Stimulated activated CD8-positive, alpha-beta memory T cell treated with anti-CD3 and anti-CD28 coated beads, Interleukin-7, amount 100 ng/mL, for 24 hours (primary cell): ENCODE measurements at places on chromosomes 12 and 14.

GRCh38 chr14:92409043-92409442 lies 86.1 kb downstream of the SLC24A4 start:
- DNase-seq, result no peak

DNA sequence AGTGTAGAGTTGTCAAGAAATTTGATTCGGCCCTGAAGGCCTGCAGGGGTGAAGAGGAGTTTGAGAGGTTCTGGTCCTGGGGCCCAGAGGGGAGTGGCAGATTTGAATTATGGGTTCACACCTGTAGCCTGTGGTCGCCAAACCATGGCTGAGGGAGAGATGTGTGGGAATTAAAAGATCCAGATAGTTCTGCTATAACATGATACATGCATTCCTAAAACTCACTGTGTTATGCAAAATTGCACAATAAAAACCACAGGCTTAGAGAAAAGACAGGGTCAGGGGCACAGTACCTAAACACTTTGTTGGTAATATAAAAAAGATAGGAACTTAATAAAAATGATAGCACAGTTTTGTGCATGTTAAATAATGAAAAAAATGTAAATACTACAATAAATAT lies 106.2 kb downstream of the TMEM30B start:
- no peak for DNase-seq

DNA sequence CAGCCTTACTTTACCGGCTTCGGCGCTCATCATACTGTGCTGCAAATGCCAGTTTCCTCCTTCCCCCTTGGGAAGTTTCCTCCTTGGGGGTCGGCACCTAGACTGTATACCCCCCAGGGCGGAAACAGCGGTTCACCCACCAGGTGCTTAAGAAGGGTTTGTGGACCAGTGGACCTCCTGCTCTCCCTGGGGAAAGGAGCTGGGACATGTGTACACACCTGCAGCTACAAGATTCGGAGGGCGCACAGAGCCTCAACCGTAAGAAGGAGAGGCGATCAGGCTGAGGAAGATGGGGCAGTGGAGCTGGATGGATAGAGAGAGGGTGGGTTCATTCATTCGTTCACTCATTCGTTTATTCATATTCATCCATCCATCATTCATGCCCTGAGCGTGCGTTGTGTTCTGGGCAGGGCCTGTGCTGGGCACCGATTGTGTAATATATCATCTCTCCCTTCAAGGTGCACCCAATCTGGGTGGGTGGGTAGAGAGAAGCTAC lies 717 bp upstream of the ZNF839 start:
- DNase-seq, result no peak

- DNase-seq, result no peak
These were observed 854.0 kb upstream of the SEL1L start for GRCh38 chr14:82387699-82388098.

DNA sequence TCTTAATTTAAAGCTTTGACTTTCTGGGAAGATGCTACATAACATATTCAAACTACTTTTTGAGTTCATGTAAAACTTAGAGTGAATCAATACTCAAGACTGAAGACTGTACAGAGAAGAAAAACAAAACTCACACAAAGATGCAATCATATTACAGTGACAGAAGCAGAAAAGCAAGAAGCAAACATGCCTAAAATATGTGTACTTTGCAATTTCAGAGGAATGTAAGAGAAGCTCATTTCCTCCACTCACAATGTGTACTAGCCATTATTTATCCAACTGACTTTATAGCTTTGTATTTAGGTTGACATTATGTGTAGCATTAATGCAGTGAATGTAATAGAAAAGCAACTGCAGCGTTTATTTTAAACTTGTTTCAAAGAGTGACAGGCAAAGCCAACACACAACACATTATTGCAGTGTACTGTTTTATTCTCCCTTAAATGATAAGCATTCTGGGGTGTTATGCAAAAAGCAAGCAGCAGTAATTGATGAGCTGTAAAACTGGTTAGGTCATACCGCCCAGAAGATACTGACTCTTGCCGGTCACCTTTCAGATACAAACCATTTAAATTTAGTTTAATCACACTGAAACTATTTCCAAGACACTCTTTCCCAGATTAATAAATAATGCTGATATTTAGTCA lies 88.2 kb upstream of the PAWR start:
- DNase-seq, result no peak

DNA sequence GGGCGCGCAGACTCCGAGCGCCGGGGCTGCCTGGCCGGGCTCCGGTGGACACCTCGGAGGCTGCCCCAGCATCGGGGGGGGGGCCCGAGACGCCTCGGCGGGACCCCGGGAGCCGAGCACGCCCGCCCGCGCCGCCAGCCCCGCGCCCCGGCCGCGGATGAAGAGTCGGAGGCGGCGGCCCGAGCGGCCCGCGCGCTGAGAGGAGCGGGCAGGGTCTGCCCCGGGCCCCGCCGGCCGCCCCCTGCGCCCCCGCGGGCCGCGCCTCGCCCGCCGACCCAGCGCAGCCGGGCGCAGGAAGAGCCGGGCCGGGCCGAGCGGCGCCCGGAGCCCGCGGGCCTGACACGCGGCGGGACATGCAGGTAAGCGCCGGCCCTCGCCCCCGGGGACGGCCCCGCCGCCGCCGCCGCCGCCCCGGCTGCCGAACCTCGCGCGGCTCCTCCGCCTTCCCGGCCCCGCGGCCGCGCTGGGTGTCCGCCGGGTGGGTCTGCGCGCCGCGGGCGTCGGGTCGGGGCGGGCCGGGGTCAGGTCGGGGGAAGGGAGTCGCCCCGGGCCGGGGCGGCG lies 63.7 kb downstream of the FBXL14 start:
- no peak for DNase-seq

DNA sequence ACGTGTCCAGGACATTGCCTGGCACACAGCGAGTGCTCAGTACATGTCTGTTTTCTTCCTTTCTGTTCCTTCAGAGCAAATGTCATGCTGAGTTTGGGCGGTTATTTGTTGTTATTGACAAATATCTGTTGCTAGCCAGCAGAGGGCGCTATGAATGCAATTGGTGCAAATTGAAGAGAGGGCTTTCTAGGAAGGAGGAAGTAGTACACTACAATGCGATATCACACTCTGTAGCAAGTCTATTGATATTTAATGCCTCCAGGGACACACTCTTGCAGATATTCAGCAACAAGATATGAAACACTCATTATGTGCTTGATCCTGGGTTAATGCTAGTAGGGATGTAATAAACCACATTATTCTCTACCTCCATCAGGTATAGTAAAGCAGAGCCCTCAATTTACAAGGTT lies 267.3 kb upstream of the SRRM4 start:
- no peak for DNase-seq

DNA sequence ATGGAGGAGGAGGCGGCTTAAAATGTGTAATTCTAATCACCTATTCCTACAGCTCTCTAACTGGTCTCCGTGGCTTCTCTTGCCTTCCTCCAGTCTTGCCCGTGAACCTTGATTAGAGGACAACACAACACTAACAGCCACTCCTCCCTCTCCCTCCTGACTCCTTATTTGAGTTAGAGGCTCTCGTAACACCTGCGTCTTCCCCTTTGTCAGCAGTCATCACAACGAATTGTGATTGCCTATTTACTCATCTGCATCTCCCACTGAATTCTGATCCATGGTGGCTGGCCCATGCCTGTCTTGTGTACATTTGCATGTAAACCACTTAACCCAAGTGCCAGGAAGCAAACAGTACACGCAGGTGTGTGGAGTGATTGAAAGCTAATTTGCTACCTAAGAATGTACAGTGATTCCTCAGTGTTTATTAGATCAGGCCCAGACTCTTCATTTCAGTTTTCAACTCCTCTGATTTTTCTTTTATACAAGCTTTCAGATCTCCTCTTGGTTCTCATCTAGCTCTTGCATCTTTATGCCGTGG lies 154.5 kb downstream of the MON2 start:
- DNase-seq, result no peak

GRCh38 chr12:69431591-69432222 lies 38.5 kb upstream of the FRS2 start:
- DNase-seq, result no peak

DNA sequence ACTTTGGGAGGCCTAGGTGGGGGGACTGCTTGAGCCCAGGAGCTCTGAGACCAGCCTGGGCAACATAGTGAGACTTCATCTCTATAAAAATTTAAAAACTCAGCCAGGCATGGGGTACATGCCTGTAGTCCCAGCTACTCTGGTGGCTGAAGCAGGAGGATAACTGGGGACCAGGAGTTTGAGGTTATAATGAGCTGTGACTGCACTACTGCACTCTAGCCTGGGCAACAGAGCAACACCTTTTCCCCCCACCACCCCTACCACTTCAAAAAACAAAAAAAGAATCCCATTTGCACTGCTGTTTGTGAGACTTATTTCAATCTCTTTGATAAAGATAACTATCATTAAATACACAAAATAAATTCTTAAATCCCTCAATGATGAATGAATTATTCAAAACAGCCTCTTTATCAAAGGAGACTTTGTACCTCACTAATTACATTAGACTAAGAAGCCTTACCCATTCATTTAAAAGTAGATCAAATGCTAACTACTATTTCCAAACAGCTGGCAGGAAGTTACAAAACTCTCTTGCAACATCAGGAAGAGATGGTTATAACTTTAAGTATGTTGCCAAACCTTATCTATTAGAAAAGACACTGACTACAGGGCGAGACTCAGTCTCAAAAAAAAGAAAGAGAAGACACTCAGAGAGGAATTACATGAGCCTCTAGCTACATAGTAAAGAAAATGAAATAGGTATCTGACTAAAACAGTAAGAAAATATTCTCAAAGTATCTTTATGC lies 14.7 kb downstream of the BLTP3B start:
- no peak for DNase-seq

DNA sequence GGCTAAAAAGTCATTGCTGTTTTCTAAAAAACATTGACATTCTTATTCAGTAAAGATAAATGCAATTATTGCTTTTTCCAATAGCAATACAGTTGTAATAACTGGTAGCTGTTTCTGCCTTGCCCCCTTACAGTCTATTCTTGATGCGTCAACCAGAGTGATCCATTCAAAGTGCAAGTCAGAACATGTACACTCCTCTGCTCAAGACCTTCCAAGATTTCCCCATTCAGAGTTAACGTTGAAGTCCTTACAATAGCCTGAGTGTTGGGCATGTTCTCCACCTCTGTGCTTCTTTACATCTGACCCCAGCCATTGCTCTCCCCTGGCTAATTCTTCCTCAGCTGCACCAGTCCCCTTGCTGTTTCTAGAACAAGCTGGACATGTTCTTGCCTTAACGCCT lies 24.3 kb downstream of the VRK1 start:
- no peak for DNase-seq

GRCh38 chr14:91348845-91349465 lies 68.7 kb downstream of the CCDC88C start:
- no peak for DNase-seq

- no peak for DNase-seq
These were observed 104.6 kb downstream of the SAMD4A start for GRCh38 chr14:54671537-54671936.

DNA sequence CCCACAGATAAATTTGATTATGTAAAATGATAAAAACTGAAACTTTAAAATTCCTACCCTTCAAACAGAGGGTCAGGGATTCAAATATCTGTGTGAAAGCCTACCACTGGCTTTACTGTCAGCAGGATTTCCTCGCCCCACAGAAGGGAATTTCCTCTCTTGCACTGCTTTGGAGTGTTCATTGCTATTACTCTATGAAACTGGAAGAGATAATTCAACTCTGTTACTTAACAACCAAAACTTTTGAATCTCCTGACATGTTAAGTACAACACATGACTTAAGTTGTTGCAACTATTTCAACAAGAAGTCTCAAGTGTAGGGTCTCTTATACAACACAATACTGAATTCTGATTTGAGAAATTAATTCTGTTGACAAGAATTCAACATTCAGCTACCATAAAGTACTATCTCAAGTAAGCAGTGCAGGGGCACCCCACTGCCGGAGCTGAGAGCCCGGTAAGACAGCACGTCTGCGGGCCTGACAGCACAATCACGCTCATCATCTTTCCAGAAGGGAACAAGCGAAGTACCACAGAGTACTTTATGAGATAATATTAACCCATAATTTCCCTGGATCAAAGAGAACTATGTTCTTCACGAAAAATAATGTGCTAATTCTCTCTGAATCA lies 22.9 kb downstream of the DICER1 start:
- no peak for DNase-seq

DNA sequence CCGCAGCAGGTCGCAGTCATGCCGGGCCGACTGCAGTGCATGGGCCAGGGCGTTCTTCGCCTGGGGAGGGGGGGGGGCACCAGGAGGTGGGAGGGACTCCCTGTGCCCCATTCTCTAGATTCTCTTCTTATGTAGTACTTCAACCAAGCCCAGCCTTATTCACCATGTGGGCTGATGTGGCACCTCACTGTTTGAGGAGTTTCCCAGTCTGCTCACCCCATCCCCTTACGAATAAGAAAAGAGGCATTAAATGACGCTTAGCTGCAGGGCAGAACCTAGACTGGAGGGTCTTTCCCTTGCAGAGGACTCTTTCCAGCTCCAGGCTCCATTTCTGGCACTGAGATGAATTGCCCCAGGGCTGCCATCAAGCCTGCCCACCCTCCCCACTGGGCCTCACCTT lies 12.2 kb downstream of the CMTM5 start:
- no peak for DNase-seq

DNA sequence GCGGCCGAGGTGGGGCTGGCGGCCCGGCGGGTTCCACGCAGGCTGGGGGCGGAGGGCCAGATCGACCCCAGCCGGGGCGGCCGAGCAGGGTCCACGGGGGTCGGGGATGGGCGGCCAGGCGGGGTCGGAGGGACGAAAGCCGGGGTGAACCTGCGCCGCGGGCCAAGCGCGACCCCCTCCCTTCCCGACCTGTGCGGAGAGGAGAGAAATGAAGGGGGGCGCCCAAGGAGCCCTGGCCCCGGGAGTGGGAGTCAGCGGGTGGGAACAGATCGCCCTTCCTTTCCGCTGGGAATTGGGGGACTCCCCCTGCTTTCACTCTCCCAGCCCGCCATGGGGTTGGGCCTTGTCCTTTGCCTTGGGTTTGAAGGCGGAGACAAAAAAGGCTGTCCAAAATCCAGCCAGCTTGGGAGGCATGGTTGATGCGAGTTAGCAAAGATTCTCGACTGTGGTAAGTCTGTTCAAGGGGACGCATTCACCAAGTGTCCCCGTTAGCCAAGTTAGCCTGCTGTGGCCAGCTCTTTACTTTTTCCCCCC lies 559 bp upstream of the CKAP4 start:
- DNase-seq, result no peak

DNA sequence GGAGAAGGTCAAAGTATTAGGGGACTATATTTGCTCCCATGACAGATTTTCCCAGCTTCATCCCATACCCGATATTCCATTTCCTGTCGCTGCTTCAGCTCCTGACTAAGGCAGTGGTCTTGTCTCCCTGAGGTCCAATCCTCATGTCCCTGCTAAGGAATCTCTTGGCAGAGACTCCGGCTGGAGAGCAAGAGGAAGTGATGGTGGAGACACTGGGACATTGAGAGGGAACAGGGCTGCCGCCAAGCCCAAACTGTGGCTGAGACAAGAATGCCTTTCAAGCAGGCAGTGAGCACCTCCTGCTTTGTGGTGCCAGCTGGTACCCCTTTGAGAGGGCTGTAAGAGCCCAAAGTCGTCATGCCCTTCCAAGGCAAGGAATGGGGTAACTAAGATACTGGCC lies 5.5 kb downstream of the SP7 start:
- DNase-seq, result no peak

- DNase-seq, result no peak
These were observed 10.8 kb downstream of the BMAL2 start for GRCh38 chr12:27343255-27344000.

GRCh38 chr14:95255013-95255412 lies 64.7 kb downstream of the CLMN start:
- DNase-seq, result no peak
